ENCODE measurements at places on chromosomes 12 and 14.

- DNase-seq, result no peak
Observed at GRCh38 chr12:90305379-90305778, 596.7 kb upstream of the ATP2B1 start.

- DNase-seq, result no peak
Observed at GRCh38 chr12:15157269-15157671, 63.9 kb downstream of the RERG start.

GRCh38 chr12:94244165-94245133 is 96.1 kb downstream of the PLXNC1 start:
- DNase-seq, result no peak

- peak; percentile 33 for DNase-seq
Observed at GRCh38 chr14:65879248-65880009, 466.9 kb downstream of the FUT8 start.

DNA sequence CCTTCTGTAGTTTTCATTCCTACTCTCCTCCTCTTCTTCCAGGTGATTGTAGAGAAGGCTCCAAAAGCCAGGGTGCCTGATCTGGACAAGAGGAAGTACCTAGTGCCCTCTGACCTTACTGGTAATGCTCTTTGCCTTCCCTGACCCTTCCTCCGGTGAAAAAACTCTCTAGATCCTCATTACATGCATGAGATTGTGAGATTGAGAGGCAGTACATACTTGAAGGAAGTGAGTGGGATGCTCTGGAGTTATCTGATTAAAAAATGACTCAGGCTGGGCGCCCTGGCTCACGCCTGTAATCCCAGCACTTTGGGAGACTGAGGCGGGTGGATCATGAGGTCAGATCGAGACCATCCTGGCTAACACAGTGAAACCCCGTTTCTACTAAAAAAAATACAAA is 5.3 kb downstream of the GABARAPL1 start:
- DNase-seq, result no peak

DNA sequence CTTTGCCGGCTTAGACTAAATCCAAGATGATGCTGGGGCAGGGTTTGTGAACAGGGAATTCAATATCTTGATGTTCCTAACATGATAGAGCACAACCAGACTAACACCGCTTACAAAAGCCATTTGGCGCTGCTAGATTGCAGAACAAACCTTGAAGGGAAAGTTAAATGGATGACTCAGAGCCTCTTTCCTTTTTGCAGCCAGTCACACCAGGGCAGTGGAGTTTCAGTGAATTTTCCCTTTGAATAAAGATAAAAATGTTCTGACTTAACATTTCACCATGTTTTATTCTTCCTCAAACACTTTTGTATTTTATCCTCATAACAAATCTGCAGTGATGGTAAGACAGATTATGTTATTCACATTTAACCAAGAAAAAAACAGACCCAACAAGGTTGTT is 47.3 kb downstream of the PDE6H start:
- no peak for DNase-seq

DNA sequence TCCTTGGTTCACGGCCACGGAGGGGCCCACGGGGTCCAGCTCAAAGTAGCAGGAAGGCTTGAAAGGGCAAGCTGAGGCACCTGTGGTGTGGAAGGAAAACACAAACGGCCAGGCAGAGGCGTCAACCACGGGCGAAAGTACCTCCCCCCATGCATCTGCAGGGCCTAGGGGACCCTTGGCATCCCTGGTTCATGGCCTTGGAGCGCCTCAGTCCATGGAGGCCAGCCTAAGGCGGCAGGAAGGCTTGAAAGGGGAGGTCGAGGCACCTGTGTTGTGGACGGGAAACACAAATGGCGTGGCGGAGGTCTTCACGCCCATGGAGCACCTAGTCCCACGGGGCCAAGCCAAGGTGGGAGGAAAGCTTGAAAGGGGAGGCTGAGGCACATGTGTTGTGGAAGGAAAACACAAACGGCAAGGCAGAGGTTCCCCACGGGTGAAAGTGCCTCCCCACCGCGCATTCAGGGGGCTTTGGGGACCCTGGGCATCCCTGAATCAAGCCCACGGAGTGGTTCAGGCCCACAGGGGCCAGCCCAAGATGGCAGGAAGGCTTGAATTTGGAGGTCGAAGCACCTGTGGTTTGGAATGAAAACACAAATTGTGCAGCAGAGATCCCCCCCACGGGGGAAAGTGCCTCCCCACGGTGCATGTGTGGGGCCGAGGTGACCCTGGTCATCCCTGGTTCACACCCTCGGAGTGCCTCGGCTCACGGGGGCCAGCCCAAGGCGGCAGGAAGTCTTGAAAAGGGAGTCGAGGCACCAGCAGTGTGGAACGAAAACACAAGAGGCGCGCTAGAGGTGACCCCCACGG is 380.8 kb downstream of the ALG10 start:
- DNase-seq, result no peak

DNA sequence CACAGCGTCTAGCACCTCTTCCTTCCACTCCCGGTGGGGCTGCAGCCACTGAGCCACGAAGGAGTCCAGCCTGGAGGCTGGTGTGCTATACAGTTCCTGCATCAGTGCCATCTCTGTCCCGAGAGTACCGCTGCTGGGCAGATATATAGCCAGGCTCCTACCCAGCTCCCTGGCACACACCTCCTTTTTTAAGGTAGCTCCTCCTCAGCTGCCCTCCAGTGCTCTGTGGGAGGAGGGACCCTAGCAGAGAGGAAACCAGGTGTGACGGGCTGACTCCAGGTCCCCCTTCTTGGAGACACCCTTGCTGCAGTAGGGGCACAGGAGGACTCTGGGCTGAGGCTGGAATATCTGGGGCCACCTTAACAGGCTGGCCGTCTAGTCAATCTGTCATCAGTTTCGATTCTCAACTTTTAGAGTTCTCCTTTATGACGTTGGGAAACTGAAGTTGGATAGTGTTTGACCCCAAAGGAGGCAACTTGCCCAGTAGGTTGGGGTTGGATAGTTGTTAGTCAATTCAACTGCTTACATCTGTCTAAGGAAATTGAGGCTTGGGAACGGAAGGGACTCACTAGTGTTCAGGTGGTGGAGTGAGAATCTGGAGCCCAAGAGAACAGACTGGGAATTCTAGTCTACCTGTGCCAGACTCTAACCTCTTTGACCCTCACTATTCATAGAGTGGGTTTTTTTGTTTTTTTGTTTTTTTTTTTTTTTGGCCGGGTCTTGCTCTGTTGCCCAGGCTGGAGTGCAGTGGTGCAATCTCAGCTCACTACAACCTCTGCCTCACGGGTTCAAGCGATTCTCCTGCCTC is at the start of gene OASL:
Gene OASL, minus strand, starts transcription at position 386 of the 808 bp plus-strand sequence. Its CDS starts 275 bp downstream, at position 111.
- DNase-seq, result peak; percentile 49

DNA sequence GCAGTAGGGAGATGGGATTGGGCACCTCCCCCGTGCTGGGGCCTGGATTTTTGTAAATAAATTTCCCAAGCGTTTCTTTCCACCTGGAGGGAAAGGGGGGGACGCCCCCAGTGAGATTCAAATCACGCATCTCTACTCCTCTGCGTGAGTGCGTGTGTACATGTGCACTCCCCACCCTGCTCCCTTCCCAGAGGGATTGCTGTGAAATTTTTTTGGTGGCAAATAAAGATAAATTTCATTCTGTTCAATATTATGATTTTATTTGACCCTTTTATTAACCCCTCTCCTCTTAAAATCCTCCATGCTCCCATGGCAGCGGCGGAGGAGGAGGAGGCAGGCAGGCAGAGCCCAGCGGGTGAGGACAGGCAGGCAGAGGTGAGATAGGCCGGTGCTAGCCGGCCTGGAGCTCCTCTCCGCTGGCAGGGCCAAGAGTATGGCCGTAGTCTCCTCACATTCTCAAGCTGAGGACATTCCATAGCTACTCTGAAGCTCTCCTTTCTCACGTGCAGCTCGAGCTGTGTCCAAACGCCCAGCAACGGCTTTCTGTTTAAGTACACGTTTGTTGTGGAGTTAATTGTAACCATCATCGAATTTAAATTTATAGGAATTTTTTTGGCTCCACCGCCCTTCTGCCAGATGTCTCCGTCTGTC is 1.5 kb upstream of the HOTAIR start:
- DNase-seq, result no peak

DNA sequence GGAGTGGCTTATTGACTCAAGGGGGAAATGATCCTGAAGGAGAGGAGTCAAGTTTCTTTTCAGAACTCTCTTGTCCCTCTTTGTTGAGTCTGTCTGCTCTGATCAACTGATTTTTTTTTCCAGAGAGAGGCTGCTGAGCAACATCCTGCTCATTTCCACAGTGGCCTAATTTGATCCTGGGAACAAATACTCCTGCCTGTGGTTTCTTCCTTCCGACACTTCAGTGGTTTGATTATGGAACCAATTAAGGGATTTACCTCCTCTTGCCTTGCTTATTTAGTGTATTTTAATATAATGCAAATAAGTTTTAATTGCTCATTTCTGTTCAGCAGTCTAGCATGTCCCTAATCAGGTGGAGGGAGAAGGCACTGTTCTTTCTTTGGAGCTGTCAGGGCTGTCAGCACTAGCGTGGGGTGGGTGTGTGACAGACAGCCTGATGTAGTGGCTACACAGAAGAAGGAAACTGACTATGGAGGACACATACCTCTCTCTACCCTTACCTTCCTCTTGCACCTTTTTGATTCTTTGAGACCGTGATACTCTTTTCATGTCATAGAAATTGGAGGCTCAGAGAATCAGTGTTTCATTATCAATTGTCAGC is 344.9 kb upstream of the STXBP6 start:
- DNase-seq, result no peak

- DNase-seq, result no peak
Observed at GRCh38 chr12:59570145-59570544, 25.7 kb upstream of the SLC16A7 start.

DNA sequence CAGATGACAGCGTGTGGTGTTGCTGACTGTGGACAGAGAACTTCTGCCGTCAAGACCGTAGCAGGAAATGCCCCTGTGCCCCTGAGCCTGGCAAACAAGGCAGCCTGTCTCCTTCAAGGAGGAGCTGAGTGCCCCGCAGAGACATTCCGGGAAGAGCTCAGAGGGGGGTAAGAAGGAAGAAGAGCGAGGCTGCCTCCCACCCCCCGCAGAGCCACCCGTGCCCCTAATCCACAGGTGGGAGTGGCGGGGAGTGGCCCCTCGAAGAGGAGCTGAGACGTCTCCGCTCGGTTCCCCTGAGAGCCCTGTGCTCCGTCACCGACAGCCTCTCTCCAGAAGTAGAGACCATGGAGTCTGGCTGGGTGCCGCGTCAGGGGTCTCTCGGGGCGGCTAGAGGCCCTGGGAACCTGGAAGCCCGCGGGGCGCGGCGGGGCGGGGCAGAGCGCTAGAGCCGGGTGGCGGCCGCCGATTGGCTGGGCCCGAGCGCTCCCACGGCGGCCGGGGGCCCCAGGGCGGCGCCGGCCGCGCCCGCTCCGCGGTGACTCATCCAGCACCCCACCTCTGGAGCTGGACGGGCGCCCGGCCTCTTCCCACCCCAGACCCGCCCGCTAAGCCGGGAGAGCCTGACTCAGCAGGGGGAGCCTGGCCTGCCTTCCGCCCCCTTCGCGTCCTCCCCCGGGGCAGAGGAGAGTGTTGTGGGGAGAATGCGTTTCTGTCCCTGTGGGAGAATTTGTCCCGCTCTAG is 25.2 kb upstream of the KRT78 start:
- peak; percentile 85 for DNase-seq

GRCh38 chr12:30973830-30974229 is 47.3 kb downstream of the TSPAN11 start:
- no peak for DNase-seq

DNA sequence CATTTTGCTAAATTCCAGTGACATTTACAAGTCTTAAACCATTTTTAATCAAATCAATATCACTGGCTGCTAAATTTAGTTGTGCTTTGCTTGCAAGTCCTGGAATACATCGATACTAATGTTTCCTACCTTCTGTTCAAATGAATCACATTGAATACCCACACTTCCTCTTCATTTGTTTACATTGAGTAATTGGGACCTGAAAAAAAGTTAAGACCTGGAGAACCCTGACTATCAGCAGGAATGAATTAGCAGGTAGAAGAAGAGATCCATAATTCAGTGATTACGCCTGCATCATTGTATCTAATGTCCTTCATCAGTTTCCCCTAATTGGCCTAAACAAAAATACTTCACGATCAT is 369.3 kb downstream of the ETNK1 start:
- DNase-seq, result no peak

DNA sequence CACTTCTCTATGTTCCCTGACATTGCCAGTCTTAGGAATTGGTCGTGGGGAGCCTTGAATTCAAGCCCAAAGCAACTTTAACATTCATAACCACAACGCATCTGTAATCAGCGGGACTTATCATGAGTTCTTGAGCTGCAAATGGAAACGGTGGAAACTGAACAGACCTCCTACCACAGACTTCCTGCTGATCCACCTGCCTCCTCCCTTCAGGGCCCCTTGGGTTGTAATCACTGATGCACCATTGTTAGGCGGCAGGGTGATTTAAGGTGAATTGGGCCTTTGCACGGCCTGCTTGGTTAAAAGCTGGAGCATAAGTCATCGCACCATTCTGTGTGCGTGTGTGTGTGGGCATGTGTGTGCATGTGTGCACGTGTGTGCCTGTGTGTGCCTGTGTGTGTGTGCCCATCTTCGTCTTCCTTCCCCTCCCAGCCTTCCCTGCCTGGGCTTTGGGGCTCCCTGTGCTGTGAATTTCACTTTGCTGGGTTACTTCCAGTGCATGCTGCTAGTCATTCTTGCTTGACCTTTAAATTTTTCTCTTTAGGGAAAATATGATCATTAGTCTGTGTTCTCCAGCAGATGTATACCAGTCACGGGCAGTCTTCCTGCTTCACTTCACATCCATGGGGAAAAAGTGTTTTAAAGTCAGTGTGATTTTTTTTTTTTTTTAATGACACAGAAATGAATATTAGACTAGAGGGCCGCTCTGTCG is 29.1 kb downstream of the CHST11 start:
- no peak for DNase-seq

DNA sequence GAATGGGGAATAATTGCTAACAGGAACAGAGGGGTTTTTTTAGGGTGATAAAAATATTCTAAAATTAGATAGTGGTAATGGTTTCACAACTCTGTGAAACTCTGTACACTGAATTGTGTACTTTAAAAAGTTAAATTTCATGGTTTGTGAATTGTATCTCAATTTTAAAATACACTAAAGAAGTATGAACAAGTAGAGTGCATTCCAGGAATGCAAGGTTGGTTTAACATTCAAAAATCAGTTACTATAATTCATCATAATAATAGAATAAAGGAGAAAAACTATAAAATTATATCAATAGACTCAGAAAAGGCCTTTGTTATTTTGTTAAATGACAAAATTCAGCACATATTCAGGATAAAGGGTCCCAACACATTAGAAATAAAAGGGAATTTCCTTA is 11.1 kb upstream of the BATF start:
- no peak for DNase-seq

- no peak for DNase-seq
Observed at GRCh38 chr12:132582058-132582420, 28.3 kb downstream of the LRCOL1 start.

- DNase-seq, result peak; percentile 17
Observed at GRCh38 chr12:58148405-58148804, 207.0 kb downstream of the ATP23 start.

- DNase-seq, result peak; percentile 53
Observed at GRCh38 chr12:91023326-91024004, 18.7 kb upstream of the EPYC start.

GRCh38 chr12:3105690-3106479 is 28.7 kb downstream of the TSPAN9 start:
- DNase-seq, result no peak

DNA sequence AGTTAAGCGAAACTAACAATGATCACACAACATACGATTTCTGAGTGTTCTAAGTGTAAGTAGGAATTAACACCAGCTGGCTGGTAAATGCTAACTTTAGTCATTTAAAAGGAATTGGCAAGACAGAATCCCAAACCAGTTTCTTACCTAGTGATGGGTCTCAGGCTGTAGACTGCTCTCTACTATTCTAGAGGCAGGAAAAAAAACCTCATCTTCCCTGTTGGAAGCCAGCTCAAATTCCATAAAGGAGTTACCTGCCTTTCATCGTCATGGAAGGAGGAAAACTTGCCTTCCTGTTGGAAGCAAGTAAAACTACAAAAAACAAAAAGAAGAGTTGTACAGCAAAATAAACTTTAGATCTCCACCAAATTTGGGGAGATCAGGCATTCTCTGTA is 23.7 kb upstream of the SLC7A8 start:
- no peak for DNase-seq
